ENCODE measurements at places on chromosomes 4 and X.

GRCh38 chr4:81604683-81605218 lies 133.0 kb upstream of the RASGEF1B start:
- no peak for DNase-seq

GRCh38 chrX:15815779-15816437 lies 25.6 kb downstream of the ZRSR2 start:
- peak; percentile 14 for DNase-seq

DNA sequence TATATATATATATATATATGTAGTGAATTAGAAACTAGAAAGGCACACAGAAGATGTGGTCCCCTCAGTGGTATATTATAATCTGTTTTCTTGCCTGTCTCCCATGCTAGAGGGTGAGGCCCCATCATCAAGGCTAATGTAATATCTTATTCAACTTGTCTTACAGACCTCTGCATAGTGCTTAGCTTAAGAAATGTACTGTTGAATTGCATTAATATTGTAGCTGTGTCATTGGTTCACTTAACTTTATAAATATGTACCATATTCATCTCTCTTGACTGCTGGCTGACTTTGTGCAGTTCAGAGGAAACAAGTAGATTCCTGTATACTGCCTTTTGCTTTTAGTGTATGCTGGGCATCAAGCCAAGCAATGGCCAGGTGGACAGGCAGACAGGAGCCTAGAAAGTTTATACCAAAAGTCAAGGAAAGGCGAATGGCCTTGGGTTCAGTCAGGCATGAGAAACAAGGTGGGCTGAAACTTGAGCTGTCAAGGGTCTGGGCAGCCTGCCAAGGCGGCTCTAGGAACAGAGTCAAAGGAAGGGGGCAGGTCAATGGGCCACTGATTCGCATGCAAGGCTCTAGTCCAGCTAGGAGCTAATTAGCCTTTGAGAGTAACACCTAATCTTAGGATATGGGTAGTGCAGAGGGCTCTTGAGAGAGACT lies 78.8 kb upstream of the LEF1 start:
- no peak for DNase-seq

DNA sequence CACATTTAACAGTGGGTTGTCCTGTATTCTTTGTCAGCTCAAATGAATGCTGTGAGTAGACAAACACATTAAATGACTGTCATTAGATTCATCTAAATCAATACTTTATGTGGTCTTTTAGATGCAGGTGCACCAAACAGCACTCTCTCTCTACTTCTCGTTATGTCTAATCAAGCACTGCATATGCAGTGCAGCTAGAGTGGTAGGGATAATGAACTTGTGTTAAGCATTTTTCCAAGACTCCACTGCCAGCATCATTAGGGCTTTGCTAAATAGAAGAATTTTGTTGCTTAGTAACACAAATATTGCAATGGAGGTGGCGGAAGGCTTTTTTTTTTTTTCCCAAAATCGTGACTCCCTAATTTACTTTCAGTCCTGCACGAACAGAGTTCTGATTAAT lies 447.0 kb upstream of the GALNT7 start:
- no peak for DNase-seq

DNA sequence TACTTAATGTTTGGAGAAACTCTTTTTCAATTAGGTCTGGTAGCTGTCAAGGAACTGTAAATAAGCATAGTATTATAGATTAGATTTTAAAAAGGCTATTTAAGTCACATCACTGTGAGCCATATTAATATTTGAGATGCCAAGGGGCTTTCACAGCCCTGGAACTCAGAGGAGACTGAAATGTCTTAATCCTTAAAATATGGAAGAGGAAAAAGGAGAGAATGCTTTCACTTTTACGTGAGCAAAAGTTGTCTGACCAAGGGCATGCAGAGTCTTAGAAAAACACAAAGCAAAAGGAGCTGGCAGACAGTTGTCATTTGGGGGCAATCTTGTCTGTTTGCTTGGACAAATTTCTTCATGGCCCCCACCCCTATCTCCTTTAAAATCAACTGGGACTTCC lies 253.2 kb upstream of the IGFBP7 start:
- no peak for DNase-seq

- no peak for DNase-seq
Observed at GRCh38 chr4:25291158-25291733, 21.3 kb upstream of the ZCCHC4 start.

- DNase-seq: no peak
Observed at GRCh38 chr4:44535981-44536380, 87.4 kb upstream of the KCTD8 start.

GRCh38 chr4:174521800-174522182 lies 497 bp downstream of the HPGD start:
- no peak for DNase-seq

- DNase-seq: no peak
Observed at GRCh38 chrX:49958727-49959485, 36.5 kb downstream of the CLCN5 start.

GRCh38 chrX:132426695-132427281 lies 62.0 kb downstream of the MBNL3 start:
- peak; percentile 78 for DNase-seq

DNA sequence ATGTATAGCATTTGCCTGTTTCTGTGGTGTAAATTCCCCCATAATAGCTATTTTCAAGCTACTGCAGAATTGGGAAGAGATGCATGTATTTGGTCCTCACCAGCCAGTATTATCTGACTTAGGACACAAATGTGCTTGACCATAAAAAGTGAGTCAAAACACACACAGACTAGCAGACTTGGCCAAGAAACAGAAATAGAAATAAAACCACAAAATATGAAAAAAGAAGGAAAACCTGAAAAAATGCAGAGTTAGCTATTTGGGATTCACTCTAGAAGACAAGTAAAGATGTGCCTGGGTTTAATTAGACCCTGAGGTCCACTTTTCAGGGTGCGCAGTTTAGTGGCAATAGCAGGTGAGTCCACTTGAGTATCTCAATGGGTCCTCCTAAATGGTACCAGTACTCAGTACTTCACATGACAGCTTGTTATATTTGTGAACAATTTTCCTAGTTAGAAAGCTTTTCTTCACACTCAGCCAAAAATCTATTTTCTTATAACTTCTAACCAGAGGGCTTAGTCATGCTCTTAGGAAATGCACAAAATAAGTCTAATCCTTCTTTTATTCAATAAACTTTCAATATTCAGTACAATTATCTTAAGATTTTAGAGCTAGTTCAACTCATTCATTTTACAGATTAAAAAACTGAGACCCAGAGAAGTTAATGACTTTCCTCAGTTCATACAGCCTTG lies 108.7 kb upstream of the JADE1 start:
- DNase-seq: no peak

DNA sequence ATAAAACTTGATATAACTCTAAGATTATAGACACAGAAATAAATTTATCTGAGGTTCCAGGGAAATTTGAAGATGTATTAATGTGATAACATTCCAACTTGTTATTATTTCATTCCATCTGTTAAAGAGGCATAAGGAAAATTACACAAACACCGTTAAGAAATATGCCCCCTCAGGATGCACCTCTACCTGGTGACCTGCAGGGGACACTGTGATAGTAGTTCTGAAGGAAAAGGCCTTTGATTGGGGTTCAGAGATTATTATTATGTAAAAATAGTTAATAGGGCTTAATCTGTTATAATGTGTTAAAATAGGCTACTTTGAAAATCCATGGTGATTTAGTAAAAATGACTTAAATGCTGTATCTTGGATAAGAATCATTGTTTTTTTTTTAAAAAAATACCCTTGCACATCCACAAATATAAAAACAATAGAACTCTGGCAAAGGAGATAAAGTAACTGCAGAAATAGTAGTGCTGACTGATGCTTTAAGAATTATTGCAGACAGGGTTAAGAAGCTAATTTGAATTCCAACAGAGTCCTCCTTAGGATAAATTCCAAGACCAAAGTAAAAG lies 6.1 kb upstream of the ABRAXAS1 start:
- peak; percentile 34 for DNase-seq

DNA sequence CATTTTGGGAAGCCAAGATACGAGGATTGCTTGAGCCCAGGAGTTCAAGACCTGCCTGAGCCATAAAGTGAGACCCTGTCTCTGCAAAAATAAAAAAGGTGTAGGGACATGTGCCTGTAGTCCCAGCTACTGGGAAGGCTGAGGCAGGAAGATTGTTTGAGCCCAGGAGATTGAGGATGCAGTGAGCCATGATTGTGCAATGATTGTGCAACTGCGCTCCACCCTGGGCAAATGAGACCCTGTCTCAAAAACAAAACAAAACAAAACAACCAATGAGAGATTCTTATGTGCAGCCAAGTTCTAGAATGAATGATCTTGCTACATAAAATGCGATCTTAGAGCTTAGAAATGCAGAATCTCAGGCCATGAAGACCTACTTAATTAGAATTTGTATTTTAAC lies 22.5 kb downstream of the SLC9B2 start:
- DNase-seq: peak; percentile 18

DNA sequence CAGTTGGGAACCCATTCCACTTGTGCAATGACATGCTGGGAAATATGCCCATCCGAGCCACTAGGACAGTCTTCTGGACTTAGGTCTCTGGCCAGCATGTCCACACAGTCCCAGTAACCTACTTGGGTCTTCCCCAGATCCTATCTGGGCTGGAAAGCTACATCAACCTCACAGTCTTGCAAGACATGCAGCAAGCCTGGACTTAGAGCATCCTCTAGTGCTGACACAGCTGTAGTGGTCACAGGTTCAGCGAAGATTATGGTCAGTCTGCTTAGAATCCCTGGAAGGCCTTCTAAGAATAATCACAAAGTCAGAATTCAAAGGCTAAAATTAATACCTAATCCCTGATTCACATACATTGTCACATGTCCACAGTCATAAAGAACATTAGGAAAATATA lies 842.7 kb downstream of the STPG2 start:
- no peak for DNase-seq

DNA sequence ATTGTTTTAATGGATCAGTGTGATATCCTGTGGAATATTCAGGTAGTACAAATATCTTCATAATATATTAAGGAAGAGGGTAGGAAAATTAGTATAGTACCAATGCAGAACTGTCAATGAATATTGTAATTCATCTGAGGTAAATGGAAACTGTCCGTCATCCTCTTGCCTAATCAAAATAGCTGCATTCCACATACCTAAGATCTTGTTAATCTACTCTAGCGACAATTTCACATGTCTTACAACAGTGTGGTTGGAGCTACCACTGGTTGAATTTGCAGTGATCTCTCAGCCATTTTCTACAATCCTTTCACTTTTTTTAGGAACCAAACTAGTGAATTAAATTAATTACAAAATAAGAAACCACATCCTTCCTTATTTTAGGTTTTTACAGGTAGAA lies 117.5 kb downstream of the PCDH18 start:
- DNase-seq: no peak

DNA sequence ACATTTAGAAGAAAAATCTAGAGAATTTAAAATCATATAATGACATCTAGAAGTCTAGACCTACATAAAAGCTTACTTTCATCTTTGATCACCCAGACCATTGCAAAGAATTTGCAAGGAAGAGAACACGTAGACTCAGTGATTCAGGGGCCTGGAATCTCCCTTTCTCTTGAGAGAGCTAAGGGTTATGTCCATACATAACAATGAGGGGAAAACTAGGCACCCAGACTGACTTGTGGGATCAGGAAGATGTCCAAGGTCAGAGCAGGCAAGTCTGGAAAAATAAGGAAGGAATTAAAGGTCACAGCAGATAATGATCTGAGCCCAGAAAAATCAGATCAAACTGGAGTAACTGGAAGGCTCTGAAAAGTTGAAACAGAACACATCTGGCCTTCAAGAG lies 198.4 kb upstream of the SFRP2 start:
- peak; percentile 94 for DNase-seq

DNA sequence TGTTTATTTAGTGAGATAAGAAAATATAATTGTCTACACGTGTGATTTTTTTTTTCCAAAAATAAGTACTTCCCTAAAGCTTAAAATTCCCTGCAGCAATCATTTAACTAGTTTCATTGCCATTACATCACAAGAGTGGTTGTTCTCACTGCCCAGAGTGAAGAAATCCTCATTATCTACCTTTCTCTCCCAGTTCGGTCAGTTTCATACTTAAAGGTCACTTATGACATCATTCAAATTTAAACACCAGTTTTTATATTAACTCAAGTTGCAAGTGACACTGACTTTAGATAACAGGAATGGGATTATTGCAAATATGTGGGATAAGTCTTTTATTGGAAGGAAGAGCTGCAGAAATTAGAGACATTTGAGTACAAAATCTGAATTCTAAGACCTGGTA lies 1699.8 kb upstream of the IGFBP7 start:
- no peak for DNase-seq

GRCh38 chr4:153116291-153116680 lies 88.0 kb upstream of the TRIM2 start:
- no peak for DNase-seq

GRCh38 chrX:68694435-68695205 lies 47.2 kb downstream of the STARD8 start:
- peak; percentile 16 for DNase-seq

GRCh38 chrX:52352551-52352950 lies 16.3 kb upstream of the XAGE2 start:
- DNase-seq: no peak

DNA sequence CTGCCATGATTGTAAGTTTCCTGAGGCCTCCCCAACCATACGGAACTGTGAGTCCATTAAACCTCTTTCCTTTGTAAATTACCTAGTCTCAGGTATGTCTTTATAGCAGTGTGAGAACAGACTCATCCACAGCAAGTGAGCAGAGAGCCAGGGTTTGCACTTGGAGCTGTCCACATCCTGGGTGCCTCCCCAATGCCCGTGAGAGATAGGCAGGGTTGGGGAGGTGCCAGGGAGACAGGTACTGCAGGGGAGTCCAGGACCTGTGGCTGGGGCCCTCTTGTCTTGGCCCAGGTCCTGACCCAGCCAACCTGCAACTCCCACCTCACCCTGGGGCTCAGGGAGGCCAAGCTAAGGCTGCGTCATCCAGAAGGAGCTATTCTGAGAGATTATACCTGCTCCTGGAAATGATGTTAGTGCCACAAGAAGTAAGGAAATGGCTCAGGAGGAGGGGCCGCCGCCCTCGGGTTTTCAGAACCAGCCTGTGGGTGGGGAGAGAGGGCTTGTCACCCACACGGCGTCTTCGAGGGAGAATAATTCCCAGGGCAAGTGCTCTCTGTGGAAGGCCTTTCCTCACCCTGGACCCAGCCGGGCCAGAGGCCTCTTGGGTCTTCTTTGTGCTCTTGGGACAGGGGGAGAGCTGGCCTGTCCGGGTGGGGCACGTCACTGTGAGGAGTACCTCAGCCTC lies 66.5 kb downstream of the ADRA2C start:
- DNase-seq: no peak

DNA sequence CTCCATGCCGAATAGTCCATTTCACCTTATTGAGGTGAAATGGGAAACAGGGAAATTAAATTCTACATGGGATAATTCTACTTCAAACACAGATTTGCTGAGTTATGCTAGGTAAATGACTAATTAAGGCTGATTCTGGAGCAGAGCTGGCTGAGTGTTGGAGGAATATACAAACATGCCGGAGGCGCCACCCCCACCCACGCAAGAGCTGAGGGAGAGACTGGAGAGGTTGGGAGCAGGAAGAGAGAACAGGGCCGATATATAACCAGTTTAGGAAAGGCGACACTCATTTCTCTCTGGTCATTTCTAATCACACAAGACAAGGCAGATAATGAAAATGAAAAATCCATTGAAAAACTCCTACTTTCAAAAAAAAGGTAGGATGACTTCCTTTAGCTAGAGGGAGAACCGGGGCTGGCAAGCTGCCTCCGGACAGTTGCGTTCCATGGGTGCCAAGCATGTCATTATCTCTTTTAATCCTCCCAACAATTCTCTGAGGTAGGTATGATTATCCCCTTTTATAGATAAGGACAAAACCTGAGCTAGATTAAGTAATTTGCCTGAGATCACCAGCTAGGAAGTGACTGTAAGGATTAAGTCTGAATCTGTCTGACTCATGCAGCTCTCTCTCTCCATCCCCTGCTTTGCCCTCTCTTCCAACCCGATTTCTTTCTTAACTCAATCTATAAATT lies 27.6 kb upstream of the CFAP299 start:
- peak; percentile 79 for DNase-seq

- no peak for DNase-seq
Observed at GRCh38 chrX:79462458-79462857, 95.3 kb upstream of the ITM2A start.
